ENCODE measurements at places on chromosomes 12 and 14.

DNA sequence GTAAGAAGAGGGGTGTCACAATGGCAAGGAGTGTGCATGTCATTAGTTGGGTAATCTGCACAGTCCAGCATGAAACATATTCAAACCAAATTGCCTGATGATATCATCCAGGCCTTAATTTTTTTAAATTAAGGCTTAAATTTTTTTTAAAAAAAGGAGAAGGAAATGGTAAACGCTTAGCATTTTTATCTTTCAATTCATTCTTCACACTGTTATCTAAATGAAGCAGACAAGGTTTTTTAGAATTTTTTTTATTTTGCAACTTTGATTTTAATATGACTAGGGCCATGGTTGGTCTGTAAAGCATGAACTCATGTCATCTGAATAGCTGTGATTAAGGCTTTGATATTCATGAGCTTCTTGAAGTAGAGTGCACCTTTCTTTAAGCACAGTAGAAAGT is 362.5 kb downstream of the SYT1 start:
- no peak for DNase-seq

- DNase-seq, result peak; percentile 29
These were observed 24.3 kb downstream of the MVK start for GRCh38 chr12:109597795-109598427.

- DNase-seq, result no peak
These were observed 11.1 kb downstream of the SVOP start for GRCh38 chr12:109009766-109010165.

DNA sequence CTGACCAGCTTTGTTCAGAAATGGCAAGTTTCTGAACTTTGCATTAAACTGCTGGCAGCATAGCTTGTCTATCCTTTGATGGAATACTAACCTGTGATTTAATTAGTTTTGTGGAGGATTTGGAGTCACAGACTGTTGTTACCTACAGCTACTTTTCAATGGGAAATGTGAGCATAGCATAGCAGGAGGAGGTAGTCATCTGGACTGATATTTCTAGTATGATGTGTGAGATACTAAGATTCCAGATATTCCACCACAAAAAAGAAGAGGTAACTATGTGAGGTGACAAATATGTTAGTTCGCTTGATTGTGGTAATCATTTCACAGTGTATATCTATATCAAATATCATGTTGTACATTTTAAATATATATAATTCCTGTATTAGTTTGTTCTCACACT is 833.0 kb downstream of the SLC6A15 start:
- DNase-seq, result no peak

DNA sequence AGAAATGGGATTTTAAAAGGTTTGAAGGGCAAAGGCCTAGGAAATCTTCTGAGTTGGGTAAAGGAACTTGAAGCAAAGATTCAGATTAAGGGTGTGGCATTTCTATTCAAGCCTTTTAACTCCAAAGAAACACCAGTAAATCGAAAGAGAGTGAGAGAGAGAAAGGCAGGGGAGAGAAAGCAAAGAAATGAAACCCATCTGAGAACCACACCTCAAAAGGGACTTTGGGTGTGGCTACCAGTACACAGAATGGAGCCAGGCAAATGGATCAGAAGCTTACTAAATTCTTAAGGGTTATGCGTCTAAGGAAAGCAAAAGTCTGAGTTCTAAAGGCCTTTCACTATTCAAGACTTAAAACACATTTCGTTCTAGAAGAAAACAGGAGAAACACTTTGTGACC is 277.4 kb downstream of the BCL11B start:
- no peak for DNase-seq

GRCh38 chr14:91232052-91232451 is 12.5 kb downstream of the GPR68 start:
- no peak for DNase-seq

DNA sequence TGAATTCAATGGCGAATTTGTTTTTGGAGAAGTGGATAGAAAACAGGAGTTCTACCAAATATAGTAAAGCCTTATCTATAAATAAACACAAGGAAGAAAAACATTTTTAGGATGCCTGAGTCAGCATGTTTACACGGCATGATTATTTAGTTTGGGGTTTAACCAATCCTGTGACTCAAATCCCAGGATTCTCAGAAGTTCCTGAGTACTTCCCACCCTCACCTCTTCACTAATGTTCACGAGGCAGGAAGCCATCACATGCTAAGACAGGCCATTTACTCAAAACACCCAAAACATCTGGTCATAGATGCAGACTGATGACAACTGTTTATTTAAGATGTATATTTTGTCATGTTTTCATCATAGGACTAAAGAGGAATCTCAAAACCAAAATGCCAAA is 3.4 kb upstream of the GLRX5 start:
- no peak for DNase-seq

- DNase-seq, result no peak
These were observed 80.8 kb upstream of the PPP1R12A start for GRCh38 chr12:80015660-80016059.

GRCh38 chr14:39232554-39233415 is 930 bp upstream of the MIA2 start:
- DNase-seq, result no peak

- no peak for DNase-seq
These were observed 22.4 kb downstream of the PALS1 start for GRCh38 chr14:67263499-67264149.

DNA sequence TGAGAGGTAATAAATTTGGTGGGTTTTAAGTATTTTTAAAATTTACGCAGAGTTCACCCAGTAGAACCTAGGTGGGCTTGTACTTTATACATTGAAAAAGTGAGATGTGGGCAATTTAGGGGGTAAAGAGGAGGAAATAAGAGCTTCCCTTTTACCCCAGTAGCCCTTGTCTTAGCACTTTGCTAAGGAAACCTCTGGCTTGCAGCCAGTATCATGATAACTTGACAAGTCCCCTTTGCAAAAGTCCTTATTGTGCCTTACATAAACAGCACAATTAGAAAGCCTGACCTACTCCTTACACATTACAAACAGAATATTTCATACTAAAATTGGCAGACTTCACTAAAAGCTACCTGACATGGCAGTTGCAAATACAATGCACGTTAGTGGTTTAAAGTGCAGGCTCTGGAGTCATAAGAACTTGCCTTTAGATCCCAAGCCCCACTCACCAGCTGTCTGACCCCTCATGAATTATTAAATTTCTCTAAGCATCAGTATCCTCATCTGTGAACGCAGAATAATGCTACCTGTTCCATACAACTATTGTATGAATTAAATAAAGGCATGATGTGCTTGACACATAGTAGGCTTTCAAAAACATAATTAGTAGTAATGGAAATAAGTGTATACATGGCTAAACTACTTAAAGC is 53.2 kb upstream of the NELL2 start:
- DNase-seq, result no peak
